Anterior cingulate cortex (tissue), 58 donors: ENCODE measurements at places on chromosomes 1 and 21.

GRCh38 chr1:229879746-229880145, 187.3 kb upstream of the GALNT2 start:
- DNase-seq: no peak

GRCh38 chr1:6579374-6580118, at the start of gene ZBTB48:
Gene ZBTB48, plus strand, starts transcription at chr1:6579994. Its CDS starts 616 bp downstream, at chr1:6580610.
- DNase-seq: peak; percentile 97

GRCh38 chr1:213041443-213041842, 9.6 kb upstream of the RPS6KC1 start:
- DNase-seq: no peak

- DNase-seq: peak; percentile 20
These were observed 766 bp downstream of the AGO4 start for GRCh38 chr1:35808450-35809113.

GRCh38 chr1:210558302-210558701, 229.6 kb downstream of the HHAT start:
- DNase-seq: no peak

GRCh38 chr1:13826009-13826408, 126.0 kb downstream of the PRDM2 start:
- no peak for DNase-seq

GRCh38 chr1:103576065-103576464, 4.7 kb downstream of the AMY2B start:
- no peak for DNase-seq

DNA sequence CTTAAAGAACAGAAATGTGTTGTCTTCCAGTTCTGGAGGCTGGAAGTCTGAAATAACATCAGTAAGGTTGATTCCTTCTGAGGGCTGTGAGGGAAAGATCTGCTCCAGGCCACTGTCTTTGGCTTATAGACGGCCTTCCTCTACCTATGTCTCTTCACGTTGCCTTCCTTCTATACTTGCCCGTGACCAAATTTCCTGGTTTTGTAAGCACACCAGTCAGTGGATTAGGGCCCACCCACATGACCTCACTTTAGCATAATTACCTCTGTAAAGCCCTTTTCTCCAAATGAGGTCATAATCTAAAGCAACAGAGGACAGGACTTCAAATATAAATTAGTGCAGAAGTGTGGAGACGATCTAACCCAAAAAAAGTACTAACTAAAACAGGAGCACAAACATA, 231.6 kb downstream of the NRIP1 start:
- DNase-seq: no peak

DNA sequence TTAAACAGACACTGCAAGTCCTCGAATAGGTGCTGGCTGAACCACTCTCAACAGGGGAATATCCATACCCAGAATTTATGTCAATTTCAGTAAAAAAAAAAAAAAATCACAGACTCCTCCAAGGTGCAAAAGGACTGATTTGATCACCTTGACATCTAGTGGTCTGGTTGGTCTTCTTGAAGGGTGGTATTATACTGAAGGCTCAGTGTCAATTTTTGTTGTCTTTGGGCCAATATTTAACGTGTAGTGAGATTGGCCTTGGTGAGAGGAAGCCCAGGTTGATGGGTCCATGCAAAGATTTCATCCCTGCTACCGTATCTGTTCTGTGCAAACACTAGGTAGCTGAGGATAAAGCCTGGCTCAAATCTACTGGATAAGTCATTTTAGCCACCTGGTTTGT, 4.0 kb upstream of the GBP5 start:
- DNase-seq: no peak

DNA sequence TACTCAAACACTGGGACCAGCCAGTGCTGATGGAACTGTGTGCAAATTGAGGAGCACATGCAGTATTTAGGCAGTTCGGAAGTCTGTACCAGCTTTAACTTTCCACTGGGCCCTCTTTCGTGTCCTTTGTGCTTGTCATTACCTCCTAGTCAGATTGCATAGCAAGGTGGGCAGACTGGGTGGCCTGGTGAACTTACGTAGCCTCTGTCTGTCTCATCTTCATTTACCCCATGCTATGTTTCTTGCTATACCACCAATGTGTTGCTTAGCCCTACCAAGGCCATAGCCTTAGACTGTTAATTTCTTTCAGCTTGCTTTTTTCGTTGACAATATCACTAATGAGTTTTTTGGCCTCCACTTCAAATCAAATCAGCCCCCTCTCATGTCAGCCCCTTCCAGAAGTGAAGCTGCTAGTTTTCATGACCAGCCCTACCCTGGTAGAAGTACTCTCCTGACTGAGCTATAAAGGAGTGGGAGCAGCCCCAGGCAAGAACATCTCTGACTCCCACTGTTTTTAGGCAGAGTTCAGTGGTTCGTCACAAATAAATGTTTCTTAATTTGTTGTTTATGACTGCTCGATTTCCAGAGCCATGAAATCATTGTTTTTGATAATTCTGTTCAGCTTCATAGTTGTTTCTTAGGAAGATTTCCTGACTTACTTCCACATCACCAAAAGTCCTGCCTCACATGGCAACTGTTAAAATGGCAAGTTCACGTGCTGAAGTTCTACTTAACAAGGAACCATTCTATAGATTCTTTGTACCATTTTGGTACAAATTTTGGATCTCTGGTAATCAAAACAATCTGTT, 19.3 kb downstream of the PRKACB start:
- DNase-seq: no peak

DNA sequence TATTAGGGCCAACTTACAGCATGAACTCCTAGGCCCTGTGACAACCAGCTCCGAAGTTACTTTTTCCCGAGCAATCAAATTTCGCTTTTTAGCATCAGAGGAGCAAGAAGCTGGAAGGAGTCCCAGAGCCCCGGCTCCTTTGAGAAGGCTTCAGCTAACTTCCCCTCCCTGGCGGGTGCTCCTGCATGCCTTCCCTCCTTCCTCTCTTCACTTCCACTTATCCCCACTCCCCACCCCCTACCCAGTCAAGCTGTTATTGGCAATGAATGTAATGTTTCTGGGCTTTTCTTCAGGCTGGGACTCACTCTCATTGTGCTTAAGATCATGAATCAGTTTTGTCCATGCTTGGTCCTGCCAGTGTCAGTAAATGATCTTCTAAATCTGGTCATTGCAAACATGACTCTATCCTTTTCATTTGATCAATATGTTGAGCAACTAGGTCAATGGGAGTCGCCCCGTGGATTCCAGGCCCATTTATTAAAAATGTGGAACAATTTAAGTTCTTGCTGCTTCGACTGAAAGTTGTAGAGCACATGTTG, 94.5 kb upstream of the TSPAN2 start:
- DNase-seq: no peak

DNA sequence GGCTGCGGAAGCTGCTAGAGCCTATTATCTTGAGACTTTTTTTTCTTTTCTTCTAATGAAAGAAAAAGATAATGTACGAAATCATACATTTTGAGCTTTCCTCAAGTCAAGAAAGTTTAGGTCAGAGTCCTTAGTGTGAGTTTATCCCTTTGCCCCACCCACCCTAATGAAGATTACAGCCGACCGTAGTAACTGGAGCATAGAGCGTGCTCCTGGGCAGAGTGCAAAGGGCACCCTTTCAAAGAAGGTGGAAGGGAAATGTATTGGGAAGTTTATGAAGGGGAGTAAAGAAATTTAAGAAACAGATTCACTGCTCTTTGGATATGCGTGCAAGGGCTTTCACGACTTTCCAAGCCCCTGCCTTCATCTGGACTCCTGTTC, 17.2 kb downstream of the GNG12 start:
- no peak for DNase-seq

GRCh38 chr1:222751255-222751654, 14.3 kb downstream of the FAM177B start:
- no peak for DNase-seq

GRCh38 chr1:221897321-221897721, 155.4 kb upstream of the DUSP10 start:
- no peak for DNase-seq

GRCh38 chr1:175129644-175129996, 62.0 kb downstream of the TNN start:
- no peak for DNase-seq

DNA sequence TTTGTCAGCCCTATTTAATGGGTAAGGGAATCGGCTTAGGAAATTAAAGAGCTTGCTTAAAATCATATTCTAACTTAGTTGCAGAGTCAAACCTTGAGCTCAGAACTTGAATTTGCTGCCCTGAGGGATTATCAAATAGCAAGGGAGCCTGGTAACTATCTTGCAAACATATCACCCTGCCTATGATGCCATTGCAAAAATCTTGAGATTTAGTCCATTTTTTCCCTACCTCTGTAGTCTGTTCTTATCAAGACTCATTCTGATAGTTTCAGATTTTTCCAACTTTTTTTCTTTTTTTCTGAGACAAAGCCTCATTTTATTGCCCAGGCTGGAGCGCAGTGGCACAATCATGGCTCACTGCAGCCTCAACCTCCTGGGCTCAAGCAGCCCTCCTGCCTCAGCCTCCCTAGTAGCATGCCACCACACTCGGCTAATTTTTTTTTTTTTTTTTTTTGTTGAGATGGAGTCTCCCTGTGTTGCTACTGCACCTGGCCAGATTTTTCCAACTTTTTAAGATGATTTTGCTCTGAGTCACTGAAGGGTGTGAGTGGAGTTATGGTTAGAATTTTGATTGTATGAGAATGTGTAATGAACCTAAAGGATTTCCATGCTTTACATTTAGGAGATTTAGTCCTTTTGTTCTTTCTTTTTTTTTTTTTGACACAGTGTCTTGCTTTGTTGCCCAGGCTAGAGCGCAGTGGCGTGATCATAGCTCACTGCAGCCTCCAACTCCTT, 12.2 kb downstream of the SARS1 start:
- DNase-seq: no peak

DNA sequence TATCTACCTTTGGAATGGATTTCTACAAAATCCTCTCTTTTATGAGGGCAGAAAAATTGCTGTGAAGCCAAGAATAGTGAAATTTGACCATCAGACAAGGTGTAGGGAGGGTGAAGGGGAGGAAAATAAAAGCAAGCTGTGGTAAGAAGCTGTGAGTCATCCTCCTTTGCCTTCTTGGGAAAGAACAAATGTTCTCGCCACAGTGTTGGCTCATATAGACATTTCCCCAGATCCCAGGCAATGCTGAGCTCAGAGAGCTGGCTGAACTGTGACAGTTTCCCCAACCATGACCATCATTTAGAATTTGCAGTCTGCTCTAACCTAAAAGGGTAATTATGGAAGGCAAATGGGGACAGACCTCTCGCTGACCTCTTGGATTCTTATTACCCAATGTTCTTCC, 235.4 kb downstream of the PBX1 start:
- no peak for DNase-seq

DNA sequence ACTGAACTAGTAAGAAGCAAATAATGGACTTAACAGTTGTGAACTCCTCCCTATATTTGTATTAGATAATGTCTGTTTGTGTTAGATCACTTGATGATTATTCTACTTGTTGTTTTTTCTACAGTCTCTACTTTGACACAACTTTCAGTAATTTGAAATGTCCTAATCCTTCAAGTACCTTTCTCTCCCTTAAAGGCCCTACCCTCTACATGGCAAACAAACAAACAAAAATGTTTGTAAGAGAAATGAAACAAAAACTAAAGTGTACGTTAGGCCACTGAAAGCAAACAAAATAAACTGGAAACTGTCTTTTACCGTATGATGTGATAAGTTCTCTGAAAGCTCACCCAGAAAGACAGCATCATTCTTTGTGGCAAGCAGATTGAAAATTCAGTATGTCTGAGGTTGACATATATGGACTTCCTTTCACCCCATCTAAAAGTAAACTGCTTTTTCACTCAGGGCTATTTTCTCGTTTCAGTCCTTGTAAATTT, 255.9 kb upstream of the SNX7 start:
- no peak for DNase-seq

- no peak for DNase-seq
These were observed 235.1 kb downstream of the NRIP1 start for GRCh38 chr21:14829685-14830084.

DNA sequence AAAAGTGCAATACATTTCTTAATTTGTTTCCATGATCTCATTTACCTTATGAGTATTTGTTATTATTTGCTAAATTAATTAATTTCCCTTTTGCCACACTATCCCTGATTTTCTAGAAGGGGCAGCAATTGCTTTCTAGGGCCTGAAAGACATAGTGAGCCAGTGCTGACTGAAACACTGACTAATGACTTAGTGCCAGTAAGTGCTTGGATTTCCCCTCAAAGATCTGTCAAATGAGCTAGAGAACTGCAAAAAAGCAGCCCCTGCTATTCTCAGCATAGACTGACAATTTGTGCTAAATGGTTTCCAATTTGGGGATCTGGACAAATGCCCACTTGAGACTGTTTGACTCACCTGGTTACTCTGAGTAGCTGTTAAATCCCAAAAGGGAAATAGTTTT, 35.6 kb upstream of the USH2A start:
- DNase-seq: no peak

DNA sequence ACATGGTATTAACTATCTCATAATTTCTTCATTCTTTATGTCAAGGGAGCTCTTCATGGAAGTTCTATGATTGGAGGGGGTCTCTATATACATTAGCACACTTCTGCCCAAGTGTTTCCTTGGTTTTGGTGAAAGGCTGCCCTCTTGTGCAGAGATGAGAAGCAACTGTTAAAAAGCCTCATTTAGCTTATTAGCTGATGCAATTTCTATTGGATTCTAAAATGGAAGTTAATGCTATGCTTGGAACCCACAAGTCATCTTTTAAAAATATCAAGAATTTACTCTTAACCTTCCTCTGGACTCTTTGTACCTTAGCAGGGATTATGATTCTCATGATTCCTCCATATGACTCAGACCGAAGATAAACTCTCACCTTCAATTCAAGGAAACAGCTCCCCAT, 328.9 kb downstream of the PTBP2 start:
- DNase-seq: no peak

GRCh38 chr1:208895181-208895580, 651.0 kb upstream of the PLXNA2 start:
- DNase-seq: no peak

DNA sequence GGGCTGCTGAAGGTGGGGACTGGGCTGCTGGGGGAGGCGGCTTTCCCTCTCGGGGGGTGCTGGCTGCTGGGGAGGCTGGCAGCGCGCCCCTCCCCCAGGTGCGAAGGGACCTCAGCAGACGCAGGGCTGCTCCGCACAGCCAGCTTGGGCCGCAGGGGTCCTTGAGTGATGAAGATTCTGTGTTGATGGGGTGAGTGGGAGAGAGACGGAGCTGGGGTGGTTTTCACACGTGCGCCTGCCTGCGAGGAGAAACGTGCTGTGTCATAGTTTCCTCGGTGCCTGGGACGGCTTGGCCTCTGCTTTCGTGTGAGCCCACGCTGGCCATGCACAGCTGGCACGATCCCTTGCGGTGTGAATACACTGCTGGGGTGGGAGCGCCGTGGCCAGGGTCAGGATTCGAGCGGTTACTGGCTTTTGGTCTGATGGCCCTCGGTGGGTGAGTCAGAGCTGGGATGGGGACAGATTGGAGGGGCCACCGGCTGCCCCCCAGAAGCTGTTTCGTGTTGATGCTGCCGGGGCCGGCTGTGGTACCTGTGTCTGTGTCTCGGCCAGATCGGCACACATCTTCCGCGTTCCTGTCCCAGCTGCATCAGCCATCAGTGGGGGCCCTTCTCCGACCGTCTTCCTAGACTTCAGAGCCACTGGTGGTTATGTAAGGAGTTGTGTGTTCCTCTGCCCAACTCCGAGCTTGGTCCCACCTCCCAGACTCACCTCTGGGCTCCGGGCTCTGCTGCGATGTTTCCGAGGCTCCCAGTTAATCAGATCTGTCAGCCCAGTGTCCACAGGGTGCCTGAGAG, 24.9 kb downstream of the PRKCZ start:
- DNase-seq: peak; percentile 60

- no peak for DNase-seq
These were observed 78.7 kb upstream of the ATP1B1 start for GRCh38 chr1:169027607-169028320.

GRCh38 chr1:229991724-229992333, 75.2 kb upstream of the GALNT2 start:
- DNase-seq: no peak

- no peak for DNase-seq
These were observed 28.9 kb upstream of the PKN2 start for GRCh38 chr1:88655140-88655539.
